HFFc6 (cell line): ENCODE measurements at places on chromosomes 3 and 15.

DNA sequence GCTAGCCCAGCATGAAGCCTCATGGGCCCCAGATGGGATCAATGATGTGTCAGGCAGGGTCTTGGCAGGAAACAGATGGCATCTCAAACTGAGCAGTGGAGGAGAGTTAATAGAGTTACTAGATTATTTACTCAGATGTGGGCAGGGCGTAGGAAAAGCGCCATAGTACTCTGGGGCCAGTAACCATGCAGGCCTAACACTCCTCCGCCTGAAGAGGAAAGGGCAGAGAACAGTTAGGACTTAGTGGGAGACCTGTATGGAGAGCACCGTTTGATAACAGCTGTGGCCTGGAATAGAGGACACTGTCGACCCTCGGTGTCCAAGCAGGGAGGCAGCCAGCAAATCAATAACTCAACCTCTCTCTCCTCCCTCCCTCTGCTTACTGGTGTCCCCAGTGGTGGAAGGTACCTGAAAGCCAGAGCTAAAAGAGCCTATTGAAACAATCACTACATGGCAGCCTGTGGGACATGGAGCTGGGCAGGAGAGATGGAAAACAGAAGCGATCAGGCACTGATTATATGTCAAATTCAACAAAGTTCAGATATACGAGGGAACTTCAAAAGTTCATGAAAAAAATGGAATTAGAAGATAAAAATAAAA is 111.4 kb upstream of the CCNL1 start:
- no peak for DNase-seq

DNA sequence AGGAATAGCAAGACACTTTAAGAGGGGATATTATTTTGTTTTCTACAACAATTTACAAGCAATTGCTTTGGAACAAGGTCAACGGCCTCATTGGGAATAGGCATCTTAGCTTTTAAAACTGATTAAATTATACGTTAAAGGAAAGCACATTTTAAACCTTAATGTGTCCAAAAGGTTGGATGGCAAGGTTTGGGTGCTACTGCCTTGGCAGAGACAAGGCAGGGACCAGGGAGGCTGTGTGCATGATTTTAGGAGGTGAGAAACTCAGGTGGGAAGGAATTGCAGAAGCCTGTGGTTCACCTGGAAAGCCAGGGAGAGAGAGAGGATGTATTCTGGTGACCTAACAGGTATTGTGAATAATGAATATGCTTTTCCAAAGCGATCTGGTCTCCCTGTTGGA is 54.3 kb downstream of the TGFBR2 start:
- no peak for DNase-seq

DNA sequence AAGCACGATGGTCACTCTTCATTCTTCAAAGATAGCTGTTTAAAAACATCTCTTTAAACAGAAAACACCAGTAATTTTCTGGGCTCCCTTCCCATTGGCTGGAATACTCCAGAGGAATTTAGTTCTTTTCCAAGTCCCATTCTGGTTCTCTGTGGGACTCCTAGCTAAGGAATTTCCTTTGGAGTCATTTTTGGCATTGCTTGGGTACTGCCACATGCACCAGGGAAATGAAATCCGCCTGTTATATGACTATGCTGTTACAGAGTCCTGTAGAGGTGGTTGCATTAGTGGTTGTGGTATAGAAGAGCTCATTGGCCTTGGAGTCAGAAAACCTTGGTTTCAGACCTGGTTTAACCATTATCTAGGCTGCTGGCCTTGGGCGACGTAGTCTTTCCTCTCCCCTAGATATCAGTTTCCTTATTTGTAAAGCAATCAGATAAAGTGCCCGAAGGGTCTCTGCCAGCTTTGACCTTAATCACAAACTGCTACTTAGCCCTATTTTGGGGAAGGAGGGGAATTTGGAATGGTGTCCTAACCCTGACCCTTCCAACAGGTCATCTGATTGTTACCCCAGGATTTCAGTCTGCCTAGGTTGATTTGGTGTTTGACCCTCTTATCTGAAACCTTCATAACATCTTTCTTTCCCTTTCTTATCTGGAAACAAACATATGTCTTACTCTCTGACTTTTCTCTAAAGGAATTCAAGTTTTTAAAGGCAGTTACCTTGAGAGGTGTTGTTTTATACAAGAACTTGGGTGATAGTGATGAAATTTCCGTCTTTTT is 13.4 kb downstream of the RTP1 start:
- DNase-seq, result peak; percentile 55

GRCh38 chr3:183244981-183245476 is 8.0 kb upstream of the B3GNT5 start:
- DNase-seq, result no peak

GRCh38 chr15:26623071-26623470 is 149.8 kb downstream of the GABRB3 start:
- DNase-seq, result no peak

GRCh38 chr3:117286488-117286887 is 576.9 kb downstream of the TUSC7 start:
- DNase-seq, result no peak

DNA sequence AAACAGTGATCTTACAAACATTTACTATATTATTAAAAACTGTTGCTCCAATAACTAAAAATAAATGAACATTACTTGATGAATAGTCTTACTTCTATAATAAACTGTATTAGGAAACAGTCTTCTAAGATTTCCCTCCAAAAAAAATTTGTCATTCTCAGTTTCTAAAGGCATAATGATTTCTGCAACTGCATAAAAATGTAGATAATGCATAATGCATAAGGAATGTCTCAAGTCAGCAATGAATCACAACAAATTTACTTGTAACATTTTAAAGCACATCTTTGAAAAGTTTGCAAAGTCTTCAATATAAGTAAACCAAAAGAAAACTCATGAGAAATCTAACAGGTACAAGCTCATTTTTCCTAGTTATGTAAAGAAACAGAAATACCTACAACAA is 113.5 kb downstream of the VPS13C start:
- peak; percentile 3 for DNase-seq

DNA sequence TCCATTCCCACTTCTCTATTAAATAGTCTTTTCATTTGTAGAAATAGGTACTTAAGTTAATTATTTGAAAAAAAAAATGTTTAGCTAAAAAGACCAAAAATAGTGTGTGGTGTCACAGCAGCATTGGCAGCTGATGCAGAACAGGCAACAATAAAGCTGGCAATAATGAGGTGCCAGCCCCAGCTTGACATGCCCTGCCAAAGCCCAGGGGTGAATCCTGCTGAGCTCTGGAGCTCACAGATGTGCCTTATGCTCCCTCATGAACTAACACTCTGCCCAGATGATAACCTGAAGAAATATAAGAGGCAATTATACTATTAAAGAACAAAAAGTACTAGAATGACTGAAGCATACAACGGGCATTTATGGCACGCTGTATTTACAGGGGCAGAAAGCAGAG is 63.8 kb downstream of the IGSF11 start:
- DNase-seq, result no peak

- no peak for DNase-seq
Measured at GRCh38 chr15:93283854-93284253, 194.8 kb upstream of the RGMA start.

DNA sequence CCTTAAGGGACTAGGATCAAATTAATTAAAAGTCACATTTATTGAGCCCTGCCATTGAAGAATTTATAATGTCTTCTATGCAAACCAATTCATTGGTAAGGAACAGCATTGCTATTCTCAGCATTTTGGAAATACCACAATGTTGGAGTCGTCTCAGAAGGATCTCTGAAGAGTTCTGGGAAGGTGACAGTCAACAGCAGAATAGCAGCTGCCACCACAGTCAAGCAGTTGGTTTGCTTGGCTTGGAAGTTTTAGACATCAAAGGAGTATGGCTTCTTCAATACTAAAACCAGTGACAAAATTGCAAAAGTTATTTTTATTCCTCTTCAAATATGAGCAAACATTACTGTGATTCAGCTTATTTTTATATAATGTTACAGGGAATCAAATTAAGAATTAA is 167.9 kb downstream of the CNTN4 start:
- DNase-seq, result no peak

DNA sequence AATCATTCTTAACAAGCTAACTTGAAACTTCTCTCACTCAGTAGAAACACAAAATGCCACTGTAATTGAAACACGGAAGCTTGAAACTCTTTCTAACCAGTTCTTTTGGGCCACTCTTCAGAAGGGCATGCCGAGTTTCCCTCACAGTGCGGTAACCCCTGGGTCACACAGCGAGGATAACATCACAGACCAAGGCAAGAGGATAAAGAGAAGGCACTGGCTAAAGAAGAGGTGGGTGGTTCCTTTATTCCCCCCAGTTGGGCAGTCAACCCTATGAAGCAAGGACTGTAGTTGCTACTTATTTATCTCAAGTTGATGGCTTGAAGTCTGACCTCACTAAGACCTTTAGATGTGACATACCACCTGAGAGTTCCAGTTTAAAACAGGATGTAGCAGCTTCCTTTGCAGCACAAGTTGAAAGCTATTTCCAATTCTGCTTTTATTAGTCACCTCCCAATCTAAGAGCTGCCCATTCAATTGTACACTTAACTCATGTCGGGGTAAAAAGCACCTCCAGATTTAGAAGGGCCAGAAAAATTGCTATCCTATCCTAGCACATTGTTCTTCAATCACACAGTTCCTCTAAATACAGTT is 272.4 kb downstream of the TIGIT start:
- no peak for DNase-seq

GRCh38 chr3:55461896-55462295 is 25.2 kb downstream of the WNT5A start:
- peak; percentile 75 for DNase-seq

- no peak for DNase-seq
Measured at GRCh38 chr3:162400697-162401096, 904.1 kb downstream of the OTOL1 start.

DNA sequence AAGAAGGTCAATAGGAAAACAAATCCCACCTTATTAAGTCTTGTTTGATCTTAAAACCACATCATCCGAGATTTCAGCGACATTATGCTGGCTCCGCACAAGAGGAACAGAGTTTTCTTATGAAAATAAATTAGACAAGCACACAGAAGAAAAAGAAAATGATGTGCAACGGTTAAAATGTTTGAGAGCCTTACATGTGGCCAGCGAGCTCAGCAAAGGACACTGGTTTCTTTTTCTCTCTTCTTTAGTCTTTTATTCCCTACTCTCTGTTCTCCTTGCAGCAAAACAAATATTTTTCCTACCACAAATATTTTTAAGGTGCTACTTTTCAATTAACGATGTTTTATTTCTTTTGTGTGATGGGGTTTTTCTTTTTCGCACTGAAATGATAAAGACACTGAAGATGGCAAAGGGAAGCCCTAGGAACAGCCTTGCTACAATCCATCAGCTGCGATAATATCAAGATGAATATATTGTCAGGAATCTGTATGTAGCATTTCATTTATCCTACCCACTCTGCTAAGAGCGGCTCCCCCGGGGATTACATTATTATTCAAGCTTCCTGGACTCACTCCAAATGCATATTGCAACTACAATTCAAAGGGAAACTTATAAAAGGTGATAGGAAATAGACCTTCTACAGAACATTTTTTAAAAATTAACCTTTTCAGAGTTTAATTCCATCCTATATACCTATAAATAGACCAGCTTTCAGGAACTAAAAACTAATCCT is 72.9 kb downstream of the ANXA2 start:
- no peak for DNase-seq

DNA sequence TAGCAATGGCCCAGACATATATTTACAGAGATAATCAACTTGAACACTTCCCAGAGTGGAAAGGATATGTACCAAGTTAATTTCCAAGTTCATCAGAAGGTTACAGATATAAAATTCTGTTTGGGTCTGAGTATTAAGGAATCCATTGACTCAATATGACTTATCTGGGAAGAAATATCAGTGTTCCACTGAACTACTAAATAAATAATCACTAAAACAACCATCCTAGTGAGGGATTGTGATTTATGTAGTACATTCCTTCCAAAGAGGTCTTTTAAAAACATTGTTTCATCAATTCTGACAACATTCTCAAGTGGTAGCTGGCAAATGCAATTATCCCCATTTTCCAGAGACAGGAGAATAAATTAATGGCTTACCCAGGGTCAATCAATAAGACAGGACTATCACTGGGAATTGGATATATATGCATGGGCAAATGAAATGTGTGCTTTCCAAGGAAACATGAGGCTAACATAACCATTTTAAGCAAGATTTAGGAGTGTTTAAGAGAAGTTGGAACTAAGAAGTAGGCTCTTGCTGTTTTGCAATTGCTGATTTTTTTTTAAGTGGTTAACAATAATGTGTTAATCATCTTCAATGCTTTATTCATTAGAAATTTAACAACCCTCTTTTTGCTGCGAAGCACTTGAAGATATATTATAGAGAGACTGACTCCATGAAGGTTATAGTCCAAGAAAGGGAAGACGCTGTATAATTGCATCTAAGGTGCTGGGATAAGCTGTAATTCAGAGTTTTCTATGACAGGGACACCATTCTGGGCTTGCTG is 37.9 kb downstream of the SLC9A9 start:
- no peak for DNase-seq

- DNase-seq, result peak; percentile 41
Measured at GRCh38 chr15:94070356-94071295, 160.7 kb upstream of the MCTP2 start.

DNA sequence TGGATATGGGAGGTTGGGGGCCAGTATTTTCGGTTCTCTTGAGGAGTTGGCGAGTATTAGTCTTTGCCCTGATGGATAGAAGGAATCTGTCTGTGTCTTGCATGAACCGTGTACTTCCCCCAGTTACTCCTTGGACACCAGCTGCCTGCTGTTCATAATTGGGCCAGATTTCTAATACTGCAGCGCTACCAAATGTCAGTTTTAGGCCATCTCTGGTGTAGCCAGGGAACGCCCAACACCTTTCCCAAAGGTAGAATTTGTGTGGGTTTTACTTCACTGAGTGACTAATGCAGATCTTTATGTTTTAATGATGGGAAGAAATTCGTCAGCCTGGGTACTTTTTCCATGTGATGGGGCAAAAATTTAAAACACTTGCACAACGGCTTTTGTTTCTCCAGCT is 18.4 kb downstream of the FLNB start:
- DNase-seq, result no peak

DNA sequence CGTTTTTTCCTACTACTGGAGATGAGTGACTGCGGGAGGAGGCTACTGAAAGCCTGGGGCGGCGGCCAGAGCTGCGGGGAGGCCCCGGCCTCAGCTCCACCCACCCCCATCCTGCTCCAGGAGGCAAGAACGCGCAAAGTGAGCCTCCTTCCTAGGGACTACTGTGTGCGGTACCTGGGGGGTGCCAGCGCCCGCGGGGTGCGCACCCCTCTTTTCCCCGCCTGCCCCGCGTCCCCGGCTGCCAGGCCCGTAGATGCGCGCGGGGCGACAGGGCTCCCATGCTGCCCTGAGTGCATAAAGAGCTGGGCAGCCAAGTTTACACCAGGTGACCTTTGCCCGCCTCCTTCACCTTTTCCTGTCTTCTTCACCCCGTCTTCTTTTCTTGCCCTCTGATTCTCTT is 2.5 kb upstream of the USF3 start:
- no peak for DNase-seq

DNA sequence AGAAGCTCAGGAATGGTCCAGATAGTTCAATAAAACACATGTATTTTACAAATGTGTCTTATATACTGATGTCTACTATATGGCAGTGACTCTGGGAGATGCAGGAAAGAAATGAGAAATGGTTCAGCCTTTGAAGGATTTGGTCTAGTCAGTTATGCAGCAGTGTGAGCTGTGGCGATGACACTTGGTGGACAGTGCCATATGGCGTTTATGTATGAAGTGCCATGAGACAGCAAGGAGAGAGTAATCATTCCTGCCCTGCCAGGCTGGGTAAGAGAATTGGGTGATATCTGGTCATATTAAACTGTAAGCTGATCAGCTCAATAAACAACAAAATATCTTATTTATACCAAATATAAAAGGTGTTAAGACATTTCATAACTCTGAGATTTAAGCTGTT is 47.6 kb upstream of the ANP32A start:
- DNase-seq, result no peak
